ENCODE measurements at places on chromosomes 2 and 18.

DNA sequence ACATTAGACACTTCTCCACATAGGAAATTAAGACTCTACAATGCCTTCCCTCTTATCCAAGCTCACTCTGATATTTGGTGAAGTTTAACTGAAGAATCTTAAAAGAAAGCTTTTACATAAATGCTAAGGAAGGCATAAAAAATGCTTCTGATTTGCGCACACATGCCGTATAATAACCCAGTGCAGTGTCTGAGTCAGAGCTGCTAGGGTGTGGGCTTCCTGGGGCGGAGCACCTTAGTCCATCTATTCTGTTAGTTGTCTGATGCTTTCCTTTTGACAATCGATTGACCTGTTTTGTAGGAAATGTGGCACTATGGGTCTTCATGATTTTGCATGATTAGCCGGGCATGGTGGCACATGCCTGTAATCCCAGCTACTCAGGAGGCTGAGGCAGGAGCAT lies 231.5 kb downstream of the AFF3 start:
- peak; percentile 19 for DNase-seq

DNA sequence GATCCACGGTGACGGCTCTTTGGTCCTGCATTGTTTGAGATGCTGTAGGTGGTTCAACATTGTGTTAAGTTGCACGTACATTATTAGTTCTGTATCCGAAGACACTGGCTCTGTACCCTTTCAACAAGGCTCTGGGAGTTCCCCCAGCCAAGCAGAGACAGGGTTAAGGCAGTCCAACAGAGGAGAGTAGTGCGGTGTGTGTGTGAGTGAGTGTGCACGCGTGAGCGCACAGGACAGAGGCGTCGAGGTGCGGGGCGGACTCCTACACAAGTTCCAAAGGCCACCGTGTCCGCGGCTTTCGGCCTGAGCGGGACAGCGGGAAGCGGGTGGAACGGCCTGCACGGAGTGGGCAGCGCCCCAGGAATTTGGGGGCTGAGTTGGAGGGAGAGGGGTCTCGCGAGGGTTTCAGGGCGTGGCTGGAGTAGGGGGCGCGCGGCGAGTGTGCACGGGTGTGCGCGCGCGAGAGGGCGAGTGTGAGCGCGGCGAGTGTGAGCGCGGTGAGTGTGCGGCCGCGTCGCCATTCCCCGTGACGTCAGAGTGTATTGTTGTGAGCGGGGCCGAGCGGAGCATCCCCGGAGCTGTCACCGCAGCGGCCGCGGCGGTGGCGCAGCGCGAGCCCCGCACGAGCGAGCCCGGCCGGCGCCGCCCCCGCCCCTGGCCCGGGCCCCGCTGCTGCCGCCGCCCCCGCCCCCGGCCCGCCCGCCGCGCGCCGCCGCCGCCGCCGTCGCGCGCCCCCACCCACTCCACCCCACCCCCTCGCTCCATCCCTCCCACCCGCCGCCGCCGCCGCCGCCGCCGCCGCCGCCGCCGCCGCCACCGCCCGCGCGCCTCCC lies at the start of gene ASXL3:
TSS of gene ASXL3 (plus strand) at position 535 of the 833 bp plus-strand sequence. CDS start 413 bp downstream, outside the sequence.
- DNase-seq, result no peak

GRCh38 chr2:23745726-23746105 lies 181.2 kb downstream of the ATAD2B start:
- no peak for DNase-seq

GRCh38 chr18:69161383-69162028 lies 239.2 kb upstream of the DOK6 start:
- no peak for DNase-seq

DNA sequence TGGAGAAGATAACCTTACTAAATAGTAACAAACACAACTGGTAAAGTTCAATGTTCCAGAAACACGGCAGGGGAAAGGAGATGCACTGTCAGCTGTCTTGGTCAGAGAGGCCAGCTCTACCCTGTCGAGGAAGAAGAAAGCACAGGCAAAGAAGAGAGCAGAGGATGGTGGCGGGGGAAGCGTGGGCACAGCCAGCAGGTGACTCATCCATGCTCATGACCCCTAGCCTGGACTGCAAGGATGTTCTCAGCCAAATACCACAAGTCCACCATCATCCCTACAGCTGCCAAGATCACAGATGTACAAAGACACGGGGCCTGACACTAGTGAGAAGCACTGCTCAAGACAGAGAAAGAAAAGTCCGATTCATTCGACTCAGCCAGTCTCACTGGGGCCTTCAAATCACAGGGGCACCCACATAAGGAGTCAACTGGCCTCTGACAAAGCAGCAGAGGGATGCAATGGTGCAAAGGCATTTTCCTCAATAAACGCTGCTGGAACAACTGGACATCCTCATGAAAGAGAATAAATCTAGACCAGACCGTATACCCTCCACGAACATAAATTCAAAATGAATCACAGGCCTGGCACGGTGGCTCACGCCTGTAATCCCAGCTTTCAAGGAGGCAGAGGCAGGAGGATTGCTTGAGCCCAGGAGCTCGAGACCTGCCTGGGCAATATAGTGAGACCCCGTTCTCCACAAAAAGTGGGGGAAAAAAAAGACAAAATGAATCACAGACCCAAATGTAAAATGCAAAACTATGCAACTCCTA lies 5.6 kb downstream of the DTYMK start:
- peak; percentile 60 for DNase-seq

- DNase-seq, result peak; percentile 42
Observed at GRCh38 chr2:47724221-47724981, 58.5 kb upstream of the MSH6 start.

DNA sequence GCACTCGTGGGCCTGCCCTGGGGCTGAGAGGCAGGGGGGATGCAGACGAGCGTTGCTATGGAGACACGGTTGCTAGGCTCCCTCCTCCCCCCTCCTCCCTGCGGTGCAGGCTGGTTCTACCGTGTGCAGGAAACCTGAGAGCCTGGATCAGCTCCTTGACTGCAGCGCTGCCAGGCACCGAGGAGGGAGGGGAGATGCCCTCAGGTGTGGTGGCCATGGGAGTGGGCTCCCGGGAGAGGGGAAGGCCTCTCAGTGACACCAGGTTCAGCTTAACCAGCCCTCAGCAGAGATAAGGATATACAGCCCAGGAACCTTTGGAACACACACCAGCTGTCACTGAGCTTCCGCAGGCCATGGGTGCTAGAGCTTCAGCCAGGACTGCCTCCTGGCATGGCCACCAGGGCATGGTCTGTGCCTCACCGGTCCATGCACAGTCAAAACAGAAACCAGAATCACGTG lies 124.4 kb upstream of the PXDN start:
- no peak for DNase-seq

GRCh38 chr2:119149611-119150010 lies 8.9 kb downstream of the C1QL2 start:
- no peak for DNase-seq

DNA sequence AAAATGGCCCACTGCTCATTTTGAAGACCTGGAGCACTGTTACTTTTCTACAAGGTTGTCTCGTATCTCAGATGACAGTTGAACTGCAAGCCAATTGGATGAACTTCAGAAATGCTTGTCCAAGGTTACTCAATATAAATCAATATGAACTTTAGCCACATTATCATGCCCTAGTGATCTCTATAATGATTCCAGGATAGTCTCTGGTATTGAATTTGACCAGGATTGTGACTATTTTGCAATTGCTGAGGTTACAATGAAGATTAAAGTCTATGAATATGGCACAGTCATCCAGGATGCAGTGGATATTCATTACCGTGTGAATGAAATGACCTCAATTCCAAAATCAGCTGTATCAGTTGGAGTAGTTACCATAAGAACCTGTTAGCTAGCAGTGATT lies 196.0 kb upstream of the RAB12 start:
- DNase-seq, result no peak

GRCh38 chr2:172964511-172965139 lies 111.0 kb upstream of the MAP3K20 start:
- no peak for DNase-seq

- no peak for DNase-seq
Observed at GRCh38 chr2:42808301-42808700, 15.9 kb upstream of the HAAO start.

DNA sequence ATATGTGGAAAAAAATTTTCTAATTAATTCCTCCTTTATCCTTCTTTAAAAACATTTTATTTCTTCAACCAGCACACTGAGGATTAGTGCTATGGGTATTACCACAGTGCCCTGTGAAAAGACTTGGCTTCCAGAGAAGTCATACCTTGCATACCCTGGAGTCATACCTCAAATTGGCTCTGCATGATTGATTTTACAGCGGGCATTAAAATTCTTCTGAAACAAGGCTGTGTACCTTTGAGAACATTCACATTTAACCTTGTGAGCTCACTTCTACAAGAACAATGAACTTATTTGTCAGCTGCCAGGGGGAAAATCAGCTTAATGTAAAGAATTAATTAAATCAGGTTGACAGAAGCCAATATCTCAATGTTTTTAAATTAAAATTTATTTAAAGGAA lies 44.6 kb downstream of the SLC35F5 start:
- no peak for DNase-seq

DNA sequence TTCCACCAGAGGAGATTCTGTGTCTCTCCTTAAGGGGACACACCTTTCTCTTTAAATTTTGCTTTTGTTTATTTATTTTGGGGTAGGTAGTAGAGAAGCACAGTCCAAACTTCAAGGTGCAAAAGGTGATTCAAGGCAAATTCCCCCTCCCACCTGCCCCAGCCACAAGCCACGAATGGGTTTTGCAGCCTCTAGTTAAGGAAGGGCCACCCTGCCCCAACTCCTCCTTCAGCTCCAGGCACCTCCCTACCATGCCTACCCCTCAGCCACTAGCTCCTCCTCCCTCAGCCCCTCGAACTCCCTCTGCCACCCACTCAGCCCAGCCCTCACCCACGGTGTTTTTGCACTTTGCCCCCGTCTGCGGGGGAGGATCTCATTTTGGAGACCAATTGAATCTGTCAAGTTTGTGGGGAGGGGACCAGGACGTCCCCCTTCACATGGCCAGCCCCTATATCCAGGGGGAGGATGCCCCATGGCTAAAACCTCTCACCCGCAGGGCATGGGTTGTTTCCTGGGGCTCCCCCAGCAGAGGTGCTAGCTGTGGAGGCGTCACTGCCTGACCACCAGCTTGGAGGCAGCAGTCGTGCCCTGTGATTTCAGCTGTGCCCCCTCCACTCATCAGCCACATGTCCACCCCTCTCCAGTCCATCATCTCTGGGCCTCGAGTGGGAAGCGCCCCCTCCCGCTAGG lies 4.5 kb downstream of the HAAO start:
- DNase-seq, result no peak

GRCh38 chr18:55370936-55371335 lies 217.1 kb downstream of the TCF4 start:
- DNase-seq, result no peak

- no peak for DNase-seq
Observed at GRCh38 chr18:79395308-79395640, 456 bp upstream of the NFATC1 start.

DNA sequence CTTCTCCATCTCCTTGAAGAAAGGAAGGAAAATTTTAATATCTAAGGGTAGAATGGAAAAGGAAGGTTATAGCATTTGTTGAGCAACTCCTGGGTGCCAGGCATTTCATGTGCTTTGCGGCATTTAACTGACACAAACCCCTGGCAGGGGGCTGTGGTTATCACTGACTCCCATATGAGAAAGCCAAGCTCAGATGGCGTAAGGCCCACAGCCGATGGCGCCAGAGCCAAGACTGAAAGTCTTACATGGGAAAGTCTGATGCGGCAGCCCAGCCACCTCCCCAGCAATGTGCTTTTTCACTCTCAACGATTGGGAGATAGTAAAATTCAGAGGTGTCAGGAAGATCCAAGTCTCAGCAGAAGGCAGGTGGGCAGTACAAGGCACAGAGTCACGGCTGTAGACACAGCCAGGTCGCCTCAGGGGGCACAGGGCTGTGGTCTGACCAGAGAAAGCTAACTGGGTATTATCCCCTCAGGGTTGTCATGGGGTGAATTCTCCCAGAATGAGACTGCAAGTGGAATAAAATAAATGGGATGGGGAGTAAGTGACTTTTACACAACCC lies 324.2 kb upstream of the NCKAP5 start:
- no peak for DNase-seq

DNA sequence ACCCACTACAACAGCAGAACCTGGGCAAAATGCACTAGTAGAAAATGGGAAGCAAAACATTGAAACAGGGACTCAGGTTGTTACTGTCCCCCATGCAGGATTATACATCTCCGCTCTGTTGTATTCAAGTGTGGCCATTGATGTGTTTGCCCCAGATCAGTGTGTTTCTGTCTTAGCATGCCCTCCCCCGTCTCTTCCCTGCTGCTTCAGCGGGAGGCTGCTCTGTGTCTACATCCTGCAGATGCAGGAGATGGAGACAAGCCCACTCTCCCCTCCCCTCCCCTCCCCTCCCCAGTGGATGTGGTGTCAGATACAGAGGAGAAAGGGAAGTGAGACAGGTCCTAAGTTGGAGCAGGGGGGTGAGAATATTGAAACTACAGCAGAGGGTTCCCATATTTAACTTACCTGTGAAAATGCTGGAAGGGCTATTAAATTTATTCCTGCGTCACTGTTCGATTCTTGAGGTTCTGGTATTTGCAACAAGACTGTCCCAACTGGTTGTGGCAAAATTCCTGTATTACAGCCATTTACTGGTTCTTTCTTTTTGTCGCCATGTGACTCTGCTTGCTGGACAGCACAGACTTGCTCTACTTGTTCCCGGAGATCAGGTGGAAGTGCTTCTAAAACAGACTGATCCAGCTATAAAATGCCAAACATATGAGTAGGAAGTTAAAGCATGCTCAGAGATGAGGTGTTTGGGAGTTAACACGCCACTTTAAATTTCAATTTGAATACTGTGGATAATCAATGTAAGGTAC lies 67.0 kb downstream of the EIF5B start:
- no peak for DNase-seq

DNA sequence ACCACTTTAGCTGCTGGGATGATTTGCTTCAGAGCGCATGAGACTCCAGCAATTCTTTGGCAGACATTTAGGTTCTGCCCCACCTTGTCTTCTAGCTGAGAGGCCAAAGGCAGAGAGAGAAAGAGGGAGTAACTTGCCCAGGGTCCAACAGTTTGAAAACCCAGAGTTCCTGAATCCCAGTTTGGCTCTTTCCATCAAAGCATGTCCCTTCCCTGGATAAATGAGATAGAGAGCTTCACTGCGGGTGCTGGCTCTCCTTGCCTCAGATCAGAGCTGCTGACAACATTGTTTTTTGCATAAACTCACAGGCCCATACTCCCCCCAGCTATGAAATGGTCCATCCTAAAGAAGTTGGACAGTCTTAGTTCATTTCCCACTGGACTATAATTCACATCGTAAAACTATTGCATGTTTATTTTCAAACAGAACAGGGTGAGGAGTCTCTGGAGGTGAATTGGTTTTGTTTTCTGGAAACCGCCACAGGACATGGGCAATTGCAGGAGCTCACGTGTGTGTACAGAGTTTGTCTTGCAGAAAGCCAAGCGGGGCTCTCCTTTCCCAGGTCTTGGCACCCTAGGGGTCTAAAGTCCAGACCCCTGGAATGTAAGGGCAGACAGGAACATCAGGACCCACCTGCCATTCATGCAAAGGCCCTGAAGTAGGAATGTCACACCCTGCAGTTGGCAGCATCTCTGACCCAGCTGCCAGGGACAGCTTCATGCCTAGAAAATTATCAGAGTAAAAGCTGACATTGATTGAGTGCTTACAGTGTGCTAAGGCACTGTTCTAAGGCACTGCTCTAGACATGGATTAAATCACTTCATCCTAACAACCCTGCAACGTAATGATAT lies 25.0 kb upstream of the SLC14A2 start:
- DNase-seq, result no peak

Data from RWPE1 (cell line).